ENCODE measurements at places on chromosomes 11 and 22.

- no peak for DNase-seq
These were observed 827 bp upstream of the MUC2 start for GRCh38 chr11:1073851-1074243.

- no peak for DNase-seq
These were observed 5.2 kb downstream of the MRGPRE start for GRCh38 chr11:3226846-3227567.

DNA sequence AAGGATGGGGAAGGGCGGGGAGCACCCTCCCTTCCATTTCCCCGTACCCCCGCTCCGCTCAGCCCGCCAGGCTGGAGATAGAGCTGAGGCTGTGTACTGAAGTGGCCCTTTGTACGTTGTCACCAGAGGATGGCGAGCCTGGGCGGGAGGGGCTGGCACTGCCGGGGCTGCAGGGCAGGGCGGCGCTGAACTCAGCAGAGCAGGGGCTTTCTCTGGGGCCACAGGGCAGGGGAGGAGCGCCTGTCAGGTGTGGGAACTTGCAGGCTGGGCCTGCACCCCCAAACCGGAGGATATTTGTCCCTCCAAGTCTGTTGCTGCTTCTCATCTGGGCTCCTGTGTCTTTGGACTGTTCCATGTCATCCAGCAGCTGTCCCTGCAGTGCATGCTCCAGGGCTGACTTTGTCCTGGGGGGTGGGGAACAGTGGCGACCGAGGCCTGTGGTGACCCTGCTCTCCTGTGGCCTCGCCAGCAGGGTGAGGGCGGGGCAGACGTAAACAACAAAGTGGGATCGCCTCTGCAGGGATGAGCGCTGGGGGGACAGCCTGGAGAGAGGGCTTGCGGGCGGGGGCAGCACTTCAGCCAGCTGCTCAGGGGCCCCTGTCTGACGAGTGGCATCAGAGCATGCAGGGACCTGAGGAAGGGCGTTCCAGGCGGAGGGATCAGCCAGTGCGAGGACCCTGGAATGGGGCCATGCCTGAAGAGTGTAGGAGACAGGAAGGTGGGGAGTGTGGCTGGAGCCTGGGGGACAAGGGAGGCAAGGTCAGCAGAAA is 13.1 kb downstream of the MGAT3 start:
- no peak for DNase-seq

GRCh38 chr22:37843741-37844089 is 419 bp downstream of the ANKRD54 start:
- DNase-seq: peak; percentile 35

DNA sequence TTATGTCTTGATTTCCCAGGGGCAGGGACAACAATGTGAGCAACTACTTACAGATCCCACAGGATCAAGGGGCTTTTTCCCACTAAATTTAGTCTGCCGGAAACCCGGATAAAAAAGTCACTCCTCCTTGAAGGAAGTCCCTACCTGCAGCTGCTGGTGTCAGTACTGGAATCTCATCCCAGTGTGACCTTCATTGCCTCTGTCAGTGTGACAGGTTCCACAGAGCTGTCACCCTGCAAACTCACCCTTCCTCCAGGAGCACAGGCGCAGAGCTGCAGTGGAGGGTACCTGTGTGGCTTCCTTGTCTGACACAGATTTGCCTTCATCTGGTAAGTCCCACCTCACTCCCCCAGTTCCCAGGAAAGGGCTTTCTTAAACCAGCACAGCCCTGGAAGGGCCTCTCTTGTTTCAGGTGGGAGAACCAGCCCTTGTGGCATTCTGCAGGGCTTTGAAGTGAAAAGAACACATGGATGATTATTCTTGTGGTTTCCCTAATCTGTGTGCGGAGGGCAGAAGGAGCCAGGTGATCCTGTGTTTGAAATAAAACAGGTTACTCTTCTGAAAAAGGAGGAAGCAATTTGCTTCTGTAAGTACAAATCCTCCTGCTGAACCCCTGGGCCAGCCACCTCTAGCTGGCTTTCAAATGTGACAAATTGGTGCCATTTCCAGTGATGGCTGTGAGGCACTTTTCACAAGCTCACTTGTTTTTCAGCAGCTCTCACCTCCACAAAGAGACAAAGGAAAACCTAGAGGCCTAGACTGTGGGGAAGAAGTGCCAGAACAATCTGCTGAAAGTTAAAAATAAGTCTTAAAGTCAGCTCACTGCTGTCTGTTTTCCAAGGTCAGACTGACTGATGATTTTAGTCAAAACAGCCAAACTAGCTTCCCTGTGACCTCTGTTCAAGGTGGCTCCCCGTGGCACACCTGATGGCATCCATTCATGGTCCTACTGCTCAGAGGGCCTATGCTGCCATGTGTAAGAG is 9.2 kb upstream of the PRSS23 start:
- DNase-seq: no peak

DNA sequence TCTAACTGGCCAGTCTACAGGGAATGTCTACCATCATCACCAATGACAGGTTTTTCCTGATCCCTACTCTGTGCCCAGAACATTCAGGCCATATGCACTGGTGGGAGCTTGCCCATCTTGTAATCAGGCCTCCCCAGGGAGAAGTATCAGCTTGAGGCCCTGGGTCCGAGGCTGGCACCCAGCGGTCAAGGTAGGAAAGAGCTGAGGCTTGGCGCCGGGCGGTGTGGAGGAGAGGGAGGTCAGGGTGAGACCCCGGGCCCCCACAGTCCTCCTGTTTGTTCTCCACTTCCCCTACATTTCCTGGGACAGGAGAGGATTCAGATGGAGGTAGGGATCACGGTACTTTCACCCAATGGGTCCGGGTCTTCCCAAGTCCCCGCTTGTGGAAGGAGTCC is 15.5 kb downstream of the TSKU start:
- DNase-seq: no peak

DNA sequence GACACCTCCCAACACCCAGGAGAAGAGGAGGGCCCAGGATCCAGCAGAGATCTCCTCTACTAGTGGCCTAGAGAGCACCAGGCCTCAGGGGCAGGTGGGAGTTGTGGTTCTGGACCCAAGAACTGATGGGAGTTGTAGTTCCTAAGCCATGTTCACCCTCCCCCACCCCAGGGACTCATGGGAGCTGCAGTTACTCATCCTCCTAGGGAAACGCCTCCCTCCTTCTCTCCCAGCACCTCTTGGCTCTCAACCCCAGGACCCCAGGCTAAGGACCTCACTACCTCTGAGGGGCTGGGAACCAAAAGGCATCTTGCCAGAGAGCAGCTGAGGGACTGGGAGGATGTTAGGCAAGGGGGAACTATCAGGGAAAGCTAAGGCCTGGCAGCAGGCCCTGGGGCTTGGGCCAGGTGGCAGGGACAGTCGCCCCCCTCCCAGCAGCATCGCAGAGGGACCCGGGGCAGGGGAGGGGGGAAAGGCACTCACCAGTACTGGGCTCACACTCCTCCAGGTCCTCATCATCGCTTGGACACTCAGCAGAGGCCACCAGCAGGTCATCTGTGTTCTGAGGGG is 28.9 kb downstream of the SLC22A12 start:
- DNase-seq: no peak

GRCh38 chr11:8806974-8807373 is 104.0 kb upstream of the AKIP1 start:
- DNase-seq: no peak

GRCh38 chr22:44089717-44090570 is 65.8 kb downstream of the PARVB start:
- DNase-seq: no peak

GRCh38 chr11:77065878-77066228 is 918 bp upstream of the CAPN5 start:
- DNase-seq: no peak

Measured in activated T-helper 1 cell treated with Interleukin-2 at 50 U/mL for 16 hours (primary cell).